ENCODE measurements at places on chromosomes 2 and 18.

- DNase-seq, result peak; percentile 71
These were observed 428.1 kb downstream of the MEIS1 start for GRCh38 chr2:66862885-66863650.

- DNase-seq, result no peak
These were observed 111.9 kb upstream of the REG3A start for GRCh38 chr2:79271456-79271855.

GRCh38 chr2:108228006-108228405 lies 11.8 kb upstream of the SULT1C3 start:
- no peak for DNase-seq

- DNase-seq, result peak; percentile 61
These were observed 215.7 kb downstream of the MREG start for GRCh38 chr2:215797676-215798075.
